Activated CD4-positive, alpha-beta memory T cell treated with anti-CD3 and anti-CD28 coated beads for 36 hours (primary cell): ENCODE measurements at places on chromosomes 3 and 15. TPM values are rescaled to one million over a fixed set of nuclear protein-coding genes. Genes with fewer than 3 reads are reported as not detected.

DNA sequence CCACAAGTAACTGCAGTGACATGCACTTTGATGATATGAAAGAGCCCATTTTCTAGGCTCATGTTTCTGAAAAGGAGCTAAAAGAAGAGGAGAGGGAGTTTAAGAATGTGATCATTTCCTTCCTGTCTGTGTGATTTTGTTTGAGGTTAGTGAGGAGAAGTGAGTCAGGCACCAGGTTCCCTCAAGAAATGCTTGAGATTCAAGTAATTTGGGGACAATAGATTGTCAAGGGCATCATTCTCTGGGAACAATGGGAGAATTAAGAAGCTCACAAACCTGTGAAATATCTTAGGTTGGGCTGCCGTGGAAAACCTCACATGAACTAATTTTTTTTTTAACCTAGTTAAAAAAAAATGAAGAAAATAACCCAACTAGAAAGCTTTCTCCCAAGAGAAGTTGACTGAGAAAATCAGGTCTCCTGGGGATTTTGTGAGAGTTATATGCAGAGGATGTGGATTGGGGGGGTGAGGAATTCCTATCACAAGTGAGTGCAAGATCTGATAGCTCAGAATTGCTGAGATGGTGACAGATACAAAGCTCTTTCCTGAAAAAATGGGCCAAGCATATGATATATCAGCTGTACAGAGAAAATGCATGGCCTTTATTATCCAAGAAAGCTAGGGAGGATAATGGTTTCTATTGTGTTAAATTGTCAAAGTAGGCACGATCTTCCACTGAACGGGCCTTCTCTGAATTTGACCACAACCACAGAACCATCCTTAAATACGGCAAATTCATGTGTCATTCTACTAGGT lies 203.3 kb downstream of the FEZF2 start:
- no peaks in the 10 kb centered on the region for H3K36me3 ChIP-seq
- no peaks in the 10 kb centered on the region for H3K4me1 ChIP-seq
- peaks cover 2% of the 10 kb centered on the region for H3K27me3 ChIP-seq
- no peak overlapping the region for H3K4me3 ChIP-seq

DNA sequence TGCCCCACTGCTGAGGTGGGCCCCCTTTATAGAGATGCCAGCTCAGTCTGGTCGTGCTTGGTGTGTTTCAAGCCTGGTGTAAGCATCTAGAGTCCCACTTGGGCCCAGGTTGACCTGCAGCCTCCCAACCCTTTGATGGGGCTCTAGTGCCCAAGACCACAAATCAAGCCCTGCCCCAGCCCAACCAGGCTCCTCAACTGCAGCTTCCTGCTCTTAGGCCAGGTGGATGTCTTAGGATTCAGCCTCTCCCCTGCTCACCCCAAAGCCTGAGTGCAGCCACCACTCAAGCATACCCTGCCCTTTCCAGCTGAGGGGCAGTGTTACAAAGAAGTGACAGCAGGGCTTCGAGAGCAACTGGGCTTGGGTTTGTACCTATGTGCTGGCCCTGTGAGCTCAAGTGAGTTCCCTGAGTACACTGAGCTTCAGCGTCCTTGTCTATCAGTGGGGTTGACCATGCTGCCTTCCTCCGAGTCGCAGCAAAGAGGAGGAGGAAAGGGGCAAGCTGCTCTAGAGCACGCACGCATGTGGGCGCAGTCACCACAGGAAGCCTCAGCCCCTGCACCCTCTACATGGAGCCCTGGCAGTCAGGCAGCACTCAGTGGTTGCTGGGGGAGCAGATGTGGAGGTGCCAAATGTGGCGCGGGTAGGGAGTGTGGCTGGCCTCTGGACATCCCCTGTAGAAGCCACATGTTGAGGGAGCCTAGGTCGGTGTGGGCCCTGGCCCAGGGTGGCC lies 120.7 kb downstream of the EEFSEC start:
- no peak for DNase-seq
- H3K4me3 ChIP-seq = no peak overlapping the region
- H3K4me1 ChIP-seq = no peaks in the 10 kb centered on the region
- no peaks in the 10 kb centered on the region for H3K27me3 ChIP-seq
- H3K36me3 ChIP-seq = peaks cover 2% of the 10 kb centered on the region

DNA sequence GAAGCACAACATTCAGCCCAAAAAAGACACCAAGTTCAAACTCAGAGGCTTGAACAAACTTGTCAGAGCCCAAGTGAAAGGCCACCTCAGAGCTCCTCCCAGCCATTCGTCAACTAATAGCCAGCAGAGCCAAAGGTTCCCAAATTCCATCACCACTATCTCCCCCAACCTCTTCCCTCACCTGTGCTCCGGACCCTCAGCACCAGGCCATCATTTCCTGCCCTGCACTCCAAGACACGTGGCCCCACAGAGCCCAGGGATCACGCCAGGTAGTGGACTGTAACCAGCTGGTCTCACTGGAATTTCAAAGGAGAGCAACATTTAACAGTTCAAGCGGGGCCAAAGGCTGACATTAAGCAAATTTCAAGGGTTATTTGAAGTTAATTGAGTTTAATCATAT lies 245.2 kb upstream of the IGF1R start:
- H3K27ac ChIP-seq = no peak overlapping the region
- H3K4me3 ChIP-seq = no peak overlapping the region
- H3K27me3 ChIP-seq = peaks cover 2% of the 10 kb centered on the region
- DNase-seq = no peak
- no peaks in the 10 kb centered on the region for H3K4me1 ChIP-seq

DNA sequence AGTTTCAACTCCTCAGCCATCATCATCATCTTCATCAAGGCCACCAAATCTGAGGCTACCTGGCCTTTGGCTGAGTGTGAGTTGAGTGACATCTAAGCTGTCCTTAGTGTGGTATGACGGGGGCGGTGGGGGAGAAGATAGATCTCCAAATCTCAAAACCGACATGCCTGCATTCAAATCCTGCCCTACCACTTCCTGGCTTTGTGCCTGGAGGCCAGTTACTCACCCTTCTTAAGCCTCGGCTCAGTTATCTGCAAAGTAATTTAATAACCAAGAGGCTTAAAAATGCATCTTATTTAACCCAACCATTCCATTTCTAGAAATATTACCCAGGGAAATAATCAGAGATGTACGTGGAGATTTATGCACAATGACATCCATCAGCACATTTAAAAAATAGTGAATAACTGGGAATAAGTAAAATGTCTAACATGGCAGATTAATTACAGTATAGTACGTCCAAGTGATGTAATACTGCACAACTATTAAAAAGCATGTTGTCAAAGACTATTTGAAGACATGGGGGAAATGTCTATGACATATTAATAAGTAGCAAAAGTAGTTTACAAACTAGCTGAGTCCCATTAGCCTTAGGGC lies 167.4 kb downstream of the NTRK3 start:
- peaks cover 5% of the 10 kb centered on the region for H3K27me3 ChIP-seq
- H3K27ac ChIP-seq = no peak overlapping the region
- no peaks in the 10 kb centered on the region for H3K4me1 ChIP-seq
- H3K36me3 ChIP-seq = no peaks in the 10 kb centered on the region
- DNase-seq = no peak

DNA sequence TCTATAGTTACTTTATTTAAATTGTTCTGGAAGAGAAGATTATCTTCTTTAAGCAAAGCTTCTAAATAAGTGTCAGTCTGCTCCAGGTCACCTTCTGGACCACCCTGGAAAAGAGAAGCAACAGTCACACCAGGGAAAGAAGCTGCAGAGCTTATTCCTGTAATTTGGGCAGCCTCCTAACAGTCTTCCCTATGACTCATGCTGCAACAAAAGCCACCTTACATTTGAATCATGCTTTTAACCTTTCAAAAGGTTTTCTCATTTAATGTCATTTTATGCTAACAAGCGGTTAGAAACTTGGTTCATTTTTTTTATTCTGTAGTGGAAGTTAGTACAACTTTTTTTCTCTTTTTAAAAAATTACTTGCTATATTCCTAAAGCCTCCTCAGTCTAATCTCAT lies 5.3 kb upstream of the GUCA1C start:
- H3K4me1 ChIP-seq = peaks cover 7% of the 10 kb centered on the region
- H3K4me3 ChIP-seq = no peak overlapping the region
- H3K27me3 ChIP-seq = peaks cover 12% of the 10 kb centered on the region
- no peaks in the 10 kb centered on the region for H3K36me3 ChIP-seq

DNA sequence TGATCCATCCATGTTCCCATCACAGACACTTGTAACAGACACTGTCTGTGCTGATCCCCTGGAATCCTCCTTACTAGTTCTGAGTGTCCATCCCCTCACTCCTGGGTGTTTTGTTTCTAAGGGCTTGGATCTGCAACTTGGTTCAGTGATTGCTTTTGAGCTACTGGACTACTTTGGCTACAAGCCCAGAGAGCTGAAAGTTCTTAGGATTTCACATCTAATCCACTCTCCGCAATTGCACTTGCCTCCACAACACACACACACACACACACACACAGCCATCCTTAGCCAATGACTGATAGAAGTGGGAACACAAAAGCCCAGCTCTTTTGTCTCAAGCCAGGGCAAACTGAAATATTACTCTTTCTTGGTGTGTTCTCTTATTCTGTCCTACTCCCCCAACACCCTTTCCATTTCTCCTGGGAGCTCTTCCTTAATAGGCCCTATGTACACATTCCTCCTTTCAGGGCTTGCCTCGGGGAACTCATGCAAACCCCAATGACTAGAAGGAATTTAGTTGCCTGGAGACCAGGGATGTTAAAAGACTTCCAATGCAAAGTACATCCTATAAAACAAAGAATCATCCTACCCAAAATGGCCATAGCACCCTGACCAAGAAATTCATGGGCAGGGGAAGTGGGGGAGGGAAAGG lies 206.1 kb upstream of the UBE2E2 start:
- DNase-seq = no peak
- no peaks in the 10 kb centered on the region for H3K36me3 ChIP-seq
- H3K27me3 ChIP-seq = no peaks in the 10 kb centered on the region
- H3K27ac ChIP-seq = no peak overlapping the region
- no peak overlapping the region for H3K4me3 ChIP-seq

- no peak overlapping the region for H3K4me3 ChIP-seq
- no peak for DNase-seq
- H3K27ac ChIP-seq = no peak overlapping the region
- H3K4me1 ChIP-seq = peaks cover 16% of the 10 kb centered on the region
- no peaks in the 10 kb centered on the region for H3K27me3 ChIP-seq
Observed at GRCh38 chr3:37283011-37283410, 108.6 kb upstream of the LRRFIP2 start.

GRCh38 chr3:36219398-36219797 lies 160.9 kb upstream of the STAC start:
- DNase-seq = no peak
- no peaks in the 10 kb centered on the region for H3K4me1 ChIP-seq
- no peaks in the 10 kb centered on the region for H3K36me3 ChIP-seq
- no peak overlapping the region for H3K27ac ChIP-seq
- no peaks in the 10 kb centered on the region for H3K27me3 ChIP-seq

- H3K27me3 ChIP-seq = no peaks in the 10 kb centered on the region
- peaks cover 30% of the 10 kb centered on the region for H3K4me1 ChIP-seq
- DNase-seq = no peak
Observed at GRCh38 chr3:11390411-11391131, 118.4 kb downstream of the ATG7 start.

DNA sequence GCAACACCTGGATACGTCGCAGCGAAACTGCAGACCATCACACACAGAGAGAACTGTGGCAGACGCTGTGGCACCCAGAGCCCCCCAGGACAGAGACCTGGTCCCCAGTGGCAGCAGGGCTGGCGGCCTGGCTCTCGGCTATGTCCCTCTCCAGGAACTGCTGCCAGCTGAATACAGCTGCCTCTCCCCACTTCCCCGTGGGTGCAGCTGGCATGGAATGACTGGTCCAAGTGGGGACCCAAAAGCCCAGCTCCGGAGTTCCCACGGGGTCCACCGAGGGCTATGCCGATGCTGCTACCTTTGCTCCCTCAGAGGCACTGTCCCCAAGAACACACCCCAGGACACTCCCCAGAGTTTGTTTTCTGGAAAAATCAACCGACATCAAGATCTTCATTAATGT lies 67.8 kb upstream of the GATA2 start:
- no peak for DNase-seq
- H3K27me3 ChIP-seq = peaks cover 30% of the 10 kb centered on the region
- no peak overlapping the region for H3K4me3 ChIP-seq
- H3K27ac ChIP-seq = no peak overlapping the region

DNA sequence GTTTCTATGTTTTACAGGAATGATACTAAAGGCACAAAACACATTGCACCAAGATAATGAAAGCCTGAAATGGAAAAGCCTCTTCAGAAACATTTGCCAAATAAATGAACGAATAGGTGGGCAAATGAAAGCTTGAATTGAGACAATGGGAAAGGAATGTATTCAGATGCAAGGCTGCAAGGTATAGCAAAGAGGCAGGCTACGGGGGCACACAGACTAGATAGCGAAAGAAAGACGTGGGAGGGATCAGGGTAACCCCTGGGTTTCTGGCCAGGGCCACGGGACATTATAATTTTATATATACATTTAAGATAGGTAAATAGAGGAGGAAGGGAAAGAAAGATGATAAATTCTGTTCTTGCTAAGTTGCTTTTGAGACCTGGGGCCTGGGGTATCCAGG lies 95.9 kb upstream of the NLGN1 start:
- no peaks in the 10 kb centered on the region for H3K27me3 ChIP-seq
- H3K4me1 ChIP-seq = no peaks in the 10 kb centered on the region
- no peaks in the 10 kb centered on the region for H3K36me3 ChIP-seq
- no peak for DNase-seq
- H3K4me3 ChIP-seq = no peak overlapping the region
- H3K27ac ChIP-seq = no peak overlapping the region

DNA sequence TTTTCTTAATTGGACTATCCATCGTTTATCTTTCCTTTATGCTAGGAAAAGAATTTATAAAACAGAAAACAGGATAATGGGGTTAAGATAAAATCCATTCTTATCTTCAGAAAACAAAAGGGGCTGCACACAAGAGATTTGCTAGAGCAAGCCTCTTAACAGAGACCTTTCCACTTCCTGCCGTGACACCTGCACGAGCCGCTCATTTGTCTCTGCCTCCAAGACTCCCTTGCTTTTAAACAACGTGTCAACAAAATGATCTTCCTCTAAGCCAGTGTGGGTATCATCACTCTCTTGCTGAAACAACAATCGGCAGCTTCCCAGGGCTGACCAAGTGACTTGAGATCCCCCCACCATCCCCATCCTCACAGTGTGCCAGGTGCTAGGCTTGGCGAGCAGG lies 33.1 kb downstream of the GABRB3 start:
- H3K4me3 ChIP-seq = no peak overlapping the region
- no peaks in the 10 kb centered on the region for H3K36me3 ChIP-seq
- H3K27ac ChIP-seq = no peak overlapping the region
- H3K4me1 ChIP-seq = no peaks in the 10 kb centered on the region

- peak within 1 kb of the TSS; percentile 83 for H3K4me3 ChIP-seq
- peaks cover 24% of the 10 kb centered on the region for H3K4me1 ChIP-seq
- peaks cover 7% of the 10 kb centered on the region for H3K36me3 ChIP-seq
- peak within 1 kb of the TSS; percentile 58 for H3K27ac ChIP-seq
- DNase-seq = peak; percentile 85
Observed at GRCh38 chr15:78944669-78945407, at the start of gene CTSH. Gene CTSH, minus strand, starts transcription at chr15:78945046. Its CDS starts 65 bp downstream, at chr15:78944981.

GRCh38 chr3:182117583-182117982 lies 405.9 kb downstream of the SOX2 start:
- no peaks in the 10 kb centered on the region for H3K36me3 ChIP-seq
- H3K4me3 ChIP-seq = no peak overlapping the region
- no peak for DNase-seq
- no peaks in the 10 kb centered on the region for H3K27me3 ChIP-seq
- H3K4me1 ChIP-seq = no peaks in the 10 kb centered on the region

- peaks cover 25% of the 10 kb centered on the region for H3K36me3 ChIP-seq
- no peaks in the 10 kb centered on the region for H3K27me3 ChIP-seq
- no peak overlapping the region for H3K4me3 ChIP-seq
- DNase-seq = no peak
- H3K4me1 ChIP-seq = peaks cover 34% of the 10 kb centered on the region
- no peak overlapping the region for H3K27ac ChIP-seq
Observed at GRCh38 chr15:81317642-81318017, 6.3 kb downstream of the STARD5 start.

The RHOV gene
- 0.29 TPM for total RNA-seq

The KNG1 gene
- not detected for total RNA-seq

The TMEM108 gene
- not detected for total RNA-seq

The CSTA gene
- not detected for total RNA-seq

The PLIN1 gene
- total RNA-seq = 0.17 TPM

The KBTBD13 gene
- not detected for total RNA-seq
